ENCODE measurements at places on chromosomes 13 and 19.

GRCh38 chr13:26015271-26016125 is 36.3 kb downstream of the SHISA2 start:
- no peak for DNase-seq

DNA sequence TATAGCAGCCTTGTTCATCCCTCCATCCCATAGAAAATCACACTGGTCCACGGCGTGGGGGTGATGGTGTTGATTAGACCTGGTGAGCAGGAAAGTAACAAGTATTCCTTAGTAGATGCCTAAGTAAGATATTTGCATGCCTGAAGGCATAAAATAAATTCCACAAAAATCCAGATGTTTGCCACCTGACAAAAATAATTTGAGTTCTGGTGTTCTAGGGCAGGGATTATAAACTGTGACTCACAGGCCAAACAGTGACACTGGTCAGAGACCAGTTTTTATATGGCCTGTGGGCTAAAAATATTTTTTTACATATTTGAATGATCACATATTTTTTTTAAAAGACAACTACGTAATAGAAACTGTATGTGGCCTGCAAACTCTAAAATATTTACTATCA is 310.7 kb downstream of the RFC3 start:
- peak; percentile 20 for DNase-seq

- DNase-seq: no peak
These were observed 1594.5 kb upstream of the PCDH20 start for GRCh38 chr13:63010072-63010658.

- peak; percentile 72 for DNase-seq
These were observed 20.6 kb downstream of the BRSK1 start for GRCh38 chr19:55304279-55304978.

- DNase-seq: no peak
These were observed 30.9 kb upstream of the CXCL17 start for GRCh38 chr19:42473686-42474085.

DNA sequence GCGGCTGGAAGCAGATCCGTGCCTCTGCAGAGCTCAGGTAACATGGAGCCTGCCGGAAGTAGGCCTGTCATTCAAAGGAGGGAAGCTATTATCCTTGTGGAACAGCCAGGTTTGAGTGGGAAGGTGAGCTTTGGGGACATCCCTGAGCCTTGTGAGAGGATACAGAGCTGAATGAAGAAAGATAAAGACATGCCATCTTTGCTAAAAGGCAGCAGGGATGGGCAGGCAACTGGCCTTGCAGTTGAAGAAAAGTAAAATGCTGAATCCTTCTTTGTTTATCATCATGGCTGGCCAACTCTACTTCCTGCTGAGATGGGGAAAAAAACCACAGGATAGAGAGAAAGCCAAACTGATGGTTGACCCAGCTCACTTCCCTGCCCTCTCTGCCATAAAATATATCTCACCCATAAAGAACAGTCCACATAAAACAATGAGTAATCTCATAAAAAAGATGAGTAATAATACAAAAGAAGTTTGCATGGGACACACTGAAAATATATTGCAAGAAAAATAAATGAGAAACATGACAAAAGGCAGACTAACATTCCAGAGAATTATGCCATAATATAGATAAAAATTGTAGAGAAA is 226.3 kb downstream of the DLEU7 start:
- no peak for DNase-seq

GRCh38 chr13:109782823-109783431 is 3.5 kb downstream of the IRS2 start:
- DNase-seq: no peak

DNA sequence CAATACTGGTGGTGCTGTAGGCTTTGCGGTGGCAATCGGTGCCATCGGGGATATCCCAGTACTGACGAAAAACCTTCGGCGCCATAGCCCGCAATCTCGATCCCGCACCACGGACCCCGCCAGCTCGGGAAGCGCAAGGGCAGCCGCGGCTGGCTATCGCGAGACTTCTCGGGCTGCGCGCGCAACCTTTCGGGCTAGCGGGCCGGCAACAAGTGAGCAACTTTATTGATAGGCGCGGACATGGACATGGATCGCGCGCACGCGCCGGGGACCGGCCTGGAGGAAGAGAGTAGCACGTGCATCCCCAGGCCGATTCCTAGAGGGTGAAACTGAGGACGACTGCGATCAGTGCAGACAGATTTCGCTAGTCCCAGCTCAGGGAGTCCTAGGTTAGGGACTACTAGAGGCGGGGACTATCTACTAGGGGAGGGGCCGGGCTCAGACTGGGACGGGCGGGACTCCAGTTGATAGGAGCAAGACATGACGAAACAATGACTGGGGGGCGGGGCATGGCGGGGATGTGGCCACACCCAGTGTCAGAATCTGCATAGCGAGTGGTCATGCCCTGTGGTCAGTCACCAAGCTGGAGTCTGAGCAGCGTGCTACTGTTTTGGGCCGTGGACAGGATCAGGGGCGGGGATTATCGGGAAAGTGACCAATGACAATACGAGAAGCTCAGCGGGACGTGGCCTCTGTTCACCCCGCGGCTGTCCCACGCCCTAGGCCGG is at the start of gene NDUFA11:
Gene NDUFA11 (minus strand): TSS at position 167 of the 728 bp plus-strand sequence. CDS start 82 bp downstream, at position 85.
- DNase-seq: peak; percentile 93

DNA sequence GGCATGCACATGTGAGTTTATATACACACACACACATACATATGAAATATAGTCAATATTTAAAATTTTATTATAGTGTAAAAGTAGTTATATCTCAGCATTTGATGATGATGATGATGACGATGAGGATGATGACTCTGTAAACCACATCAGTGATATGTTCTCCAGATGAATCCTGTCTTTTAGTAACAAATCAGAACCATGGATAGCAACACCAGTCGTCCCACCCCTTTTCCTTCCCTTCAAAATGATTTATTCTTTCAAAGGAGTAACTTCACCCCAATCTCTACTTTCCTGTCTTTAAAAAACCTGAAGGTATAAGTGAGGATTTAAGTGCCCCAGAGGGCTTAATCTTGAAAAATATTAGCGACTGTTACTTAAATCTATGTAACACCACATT is 74.1 kb downstream of the DCLK1 start:
- no peak for DNase-seq

- DNase-seq: no peak
These were observed 7.1 kb upstream of the KLK14 start for GRCh38 chr19:51089786-51090185.

DNA sequence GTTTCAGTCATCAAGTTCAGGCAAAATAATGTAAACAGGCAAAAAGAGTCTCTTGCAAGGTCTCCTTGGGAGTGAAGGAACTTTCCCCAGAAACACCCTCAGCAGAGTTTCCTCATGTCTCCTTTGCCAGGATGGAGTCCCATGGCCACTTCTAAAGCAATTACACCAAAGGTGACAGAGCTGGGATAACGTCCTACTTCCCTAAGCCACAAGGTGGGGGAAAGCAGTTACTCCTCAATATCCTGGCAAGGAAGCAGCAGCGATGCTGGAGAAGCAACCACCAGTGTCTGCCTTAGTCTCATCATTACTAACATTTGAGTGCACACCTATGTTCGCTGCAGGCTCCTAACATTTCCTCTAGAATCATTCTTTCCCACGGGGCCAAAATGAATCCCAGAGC is 88.6 kb downstream of the UBL3 start:
- no peak for DNase-seq

DNA sequence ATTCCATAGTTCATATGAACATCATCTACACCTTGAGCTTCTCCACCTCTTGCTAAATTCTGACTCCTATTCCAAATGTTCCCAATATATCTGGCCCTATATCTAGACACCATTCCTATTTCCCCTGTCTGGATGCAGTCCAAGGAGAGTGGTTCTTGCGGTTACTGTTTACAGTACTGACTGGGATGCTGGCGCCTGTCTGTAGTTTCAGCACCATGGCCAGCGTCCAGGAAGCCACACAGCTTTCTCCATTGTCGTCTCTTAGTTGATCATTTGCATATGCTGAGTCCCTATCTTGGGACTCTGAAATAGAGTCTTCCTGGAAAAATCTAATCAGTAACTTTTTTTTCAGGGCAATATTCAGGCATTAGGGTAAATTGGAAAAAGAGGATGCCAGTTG is 14.9 kb downstream of the LAIR2 start:
- DNase-seq: peak; percentile 56

DNA sequence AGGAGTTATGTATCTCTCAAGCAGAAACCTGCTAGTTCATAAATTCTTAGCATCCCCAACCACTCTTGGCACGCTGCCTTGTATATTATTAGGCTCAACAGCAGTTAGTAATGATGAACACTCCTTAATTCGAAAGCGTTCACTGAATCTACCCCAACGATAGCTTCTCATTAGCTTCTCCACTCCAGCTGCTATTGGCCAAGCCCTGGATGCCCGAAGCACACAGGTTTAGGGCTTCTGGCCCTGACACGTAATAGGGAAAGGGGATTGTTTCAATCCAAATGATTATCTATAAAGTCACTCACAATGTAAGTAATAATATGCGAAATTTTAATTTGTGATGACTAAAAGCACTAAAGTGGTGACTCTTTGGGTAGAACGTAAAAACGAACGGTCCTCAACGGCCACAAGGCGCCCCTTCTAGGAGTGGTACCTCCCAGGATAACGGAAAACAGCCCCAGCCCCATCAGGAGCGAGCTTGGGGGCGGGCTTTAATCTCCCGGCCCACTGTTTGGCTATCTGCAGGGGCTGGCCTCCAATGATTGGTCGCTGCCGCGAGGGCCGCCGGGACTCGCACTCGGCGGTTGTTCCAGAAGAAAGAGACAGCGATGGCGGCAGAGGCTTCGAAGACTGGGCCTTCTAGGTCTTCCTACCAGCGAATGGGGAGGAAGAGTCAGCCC is at the start of gene RNF17:
Gene RNF17 (plus strand): TSS at position 574 of the 680 bp plus-strand sequence. CDS start 35 bp downstream, at position 609.
- no peak for DNase-seq

- DNase-seq: no peak
These were observed 35.8 kb upstream of the PCDH17 start for GRCh38 chr13:57595775-57596174.

- no peak for DNase-seq
These were observed 4.5 kb upstream of the RAB3A start for GRCh38 chr19:18208098-18208951.

GRCh38 chr13:26678796-26679195 is 81.8 kb downstream of the GPR12 start:
- peak; percentile 4 for DNase-seq

GRCh38 chr13:74550039-74550438 is 415.8 kb upstream of the KLF12 start:
- no peak for DNase-seq

GRCh38 chr19:12896460-12896859 is 5.5 kb downstream of the GCDH start:
- DNase-seq: no peak

GRCh38 chr13:50187352-50188029 is 172.2 kb downstream of the KCNRG start:
- DNase-seq: no peak

DNA sequence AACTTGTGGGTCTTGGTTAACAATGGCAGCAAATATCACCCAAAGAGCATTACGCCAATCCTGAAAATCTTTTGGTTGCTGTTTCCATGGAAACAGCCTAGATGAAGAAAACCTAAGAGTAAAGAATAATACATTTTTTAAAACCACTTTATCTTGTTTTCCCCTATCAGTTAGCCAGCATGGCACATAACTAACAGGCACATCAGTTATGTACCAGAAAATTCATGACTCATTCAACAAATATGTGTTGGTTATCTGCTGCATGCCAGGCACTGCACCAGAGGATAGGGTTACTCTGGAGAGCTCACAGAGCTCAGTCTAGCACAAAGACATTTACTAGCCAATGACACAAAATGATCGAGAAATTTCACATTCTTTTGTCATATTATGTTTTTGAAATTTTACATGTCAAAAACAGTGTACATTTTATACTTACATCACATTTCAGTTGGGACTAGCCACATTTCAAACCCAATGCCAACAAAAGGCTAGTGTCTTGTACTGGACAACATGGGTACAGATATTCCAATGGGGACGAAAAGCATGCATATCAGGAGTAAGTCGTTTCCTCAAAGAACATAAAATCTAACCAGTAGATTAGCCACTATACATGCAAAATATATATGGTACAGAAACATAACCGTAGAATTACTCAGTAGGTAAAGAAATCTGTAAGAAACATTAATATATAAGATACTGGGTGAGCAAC is 20.3 kb downstream of the LNX2 start:
- DNase-seq: no peak

DNA sequence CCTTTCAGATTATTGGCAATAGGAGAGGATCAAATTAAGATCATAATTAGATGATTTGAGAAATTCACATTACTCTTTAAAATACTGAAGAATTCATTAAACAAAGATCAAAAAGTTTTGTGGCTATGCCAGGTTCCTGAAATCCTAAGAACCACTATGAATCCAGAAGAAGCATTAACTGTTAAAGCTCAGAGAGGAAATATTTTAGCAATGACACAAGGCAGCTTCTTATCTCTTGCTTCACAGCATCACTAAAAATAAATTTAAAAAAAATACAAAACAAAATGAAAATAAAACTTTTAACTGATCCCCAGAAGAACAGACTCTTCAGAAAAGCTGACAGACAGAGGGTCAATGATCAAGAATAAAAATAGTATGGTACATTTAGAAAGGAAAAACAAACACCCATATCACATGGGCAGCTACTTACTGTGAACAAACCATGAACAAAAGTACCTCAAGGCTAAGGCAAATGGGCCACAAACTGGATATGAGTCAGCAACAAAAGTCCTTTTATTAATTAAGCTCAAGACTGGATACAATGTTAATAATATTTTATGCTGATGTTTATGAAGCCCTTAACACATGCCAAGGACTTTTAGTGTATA is 19.6 kb downstream of the RNF6 start:
- DNase-seq: no peak

GRCh38 chr19:30358821-30359580 is 13.2 kb upstream of the ZNF536 start:
- no peak for DNase-seq

GRCh38 chr13:32924886-32925285 is 91.3 kb upstream of the KL start:
- DNase-seq: no peak

- no peak for DNase-seq
These were observed 29.1 kb downstream of the MYO9B start for GRCh38 chr19:17104679-17105078.

DNA sequence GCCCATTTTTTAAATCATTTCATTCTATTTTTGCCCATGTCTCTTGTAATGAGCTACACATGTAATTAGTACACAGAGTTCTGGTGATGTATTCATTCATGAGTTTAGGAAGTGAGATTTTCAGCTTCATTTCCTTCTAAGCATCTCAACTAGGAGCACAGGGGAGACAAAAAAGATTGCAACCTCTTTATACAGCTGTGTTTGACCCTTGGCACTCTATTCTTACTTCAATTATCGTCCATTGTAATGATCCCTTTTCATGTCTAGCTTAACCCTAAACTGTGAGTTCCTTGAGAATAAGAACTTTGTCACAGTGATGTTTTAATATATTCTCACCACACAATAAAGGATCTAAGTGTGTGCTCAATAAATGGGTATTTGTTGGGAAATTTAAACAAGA is 67.1 kb downstream of the GPC6 start:
- no peak for DNase-seq

All from T47D (cell line).